ENCODE measurements at places on chromosomes 16 and 17.

DNA sequence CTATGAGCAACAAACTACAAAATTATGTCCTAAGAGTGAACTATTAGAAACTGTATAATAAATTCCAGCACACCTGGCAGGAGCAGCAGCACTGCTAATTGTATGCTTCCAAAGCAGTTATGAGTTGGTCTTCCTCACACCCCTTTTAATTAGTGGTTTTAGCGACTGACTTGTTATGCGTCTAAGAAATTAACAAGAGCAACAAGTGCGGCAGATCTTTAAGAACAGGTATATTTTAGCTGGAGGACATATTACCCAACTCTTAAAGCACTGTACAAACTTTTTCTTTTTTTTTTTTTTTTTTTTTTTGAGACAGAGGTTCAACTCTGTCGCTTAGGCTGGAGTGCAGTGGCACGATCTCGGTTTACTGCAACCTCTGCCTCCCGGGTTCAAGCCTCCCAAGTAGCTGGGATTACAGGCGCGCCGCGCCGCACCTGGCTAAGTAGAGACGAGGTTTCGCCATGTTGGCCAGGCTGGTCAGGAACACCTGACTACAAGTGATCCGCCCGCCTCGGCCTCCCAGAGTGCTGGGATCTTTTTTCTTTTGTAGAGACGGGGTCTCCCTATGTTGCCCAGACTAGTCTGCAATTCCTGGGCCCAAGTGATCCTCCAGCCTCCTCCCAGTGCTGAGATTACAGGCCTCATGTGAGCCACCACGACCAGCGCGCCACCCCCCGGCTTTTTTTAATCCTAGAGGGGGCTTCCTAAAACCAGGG is 1.6 kb upstream of the FBXL20 start:
- peak; percentile 55 for DNase-seq

DNA sequence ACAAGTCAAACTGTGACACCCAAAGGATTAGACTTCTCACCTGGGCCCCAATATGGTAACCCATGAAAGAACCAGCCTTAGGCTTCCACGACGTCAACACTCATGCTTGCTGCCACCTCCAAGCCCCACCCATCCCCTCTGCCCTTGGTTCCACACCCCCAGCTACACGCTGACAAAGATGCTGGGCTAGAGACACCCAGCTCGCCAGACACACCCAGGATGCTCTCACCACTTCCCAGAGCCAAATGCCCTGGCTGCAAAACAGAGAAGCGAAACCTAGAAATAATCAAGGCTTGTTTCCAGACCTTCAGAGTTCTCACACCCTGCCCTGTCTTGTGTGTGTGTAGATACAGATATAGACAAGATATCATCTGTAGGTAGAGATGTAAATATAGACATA is 26.0 kb upstream of the ADCY9 start:
- no peak for DNase-seq

DNA sequence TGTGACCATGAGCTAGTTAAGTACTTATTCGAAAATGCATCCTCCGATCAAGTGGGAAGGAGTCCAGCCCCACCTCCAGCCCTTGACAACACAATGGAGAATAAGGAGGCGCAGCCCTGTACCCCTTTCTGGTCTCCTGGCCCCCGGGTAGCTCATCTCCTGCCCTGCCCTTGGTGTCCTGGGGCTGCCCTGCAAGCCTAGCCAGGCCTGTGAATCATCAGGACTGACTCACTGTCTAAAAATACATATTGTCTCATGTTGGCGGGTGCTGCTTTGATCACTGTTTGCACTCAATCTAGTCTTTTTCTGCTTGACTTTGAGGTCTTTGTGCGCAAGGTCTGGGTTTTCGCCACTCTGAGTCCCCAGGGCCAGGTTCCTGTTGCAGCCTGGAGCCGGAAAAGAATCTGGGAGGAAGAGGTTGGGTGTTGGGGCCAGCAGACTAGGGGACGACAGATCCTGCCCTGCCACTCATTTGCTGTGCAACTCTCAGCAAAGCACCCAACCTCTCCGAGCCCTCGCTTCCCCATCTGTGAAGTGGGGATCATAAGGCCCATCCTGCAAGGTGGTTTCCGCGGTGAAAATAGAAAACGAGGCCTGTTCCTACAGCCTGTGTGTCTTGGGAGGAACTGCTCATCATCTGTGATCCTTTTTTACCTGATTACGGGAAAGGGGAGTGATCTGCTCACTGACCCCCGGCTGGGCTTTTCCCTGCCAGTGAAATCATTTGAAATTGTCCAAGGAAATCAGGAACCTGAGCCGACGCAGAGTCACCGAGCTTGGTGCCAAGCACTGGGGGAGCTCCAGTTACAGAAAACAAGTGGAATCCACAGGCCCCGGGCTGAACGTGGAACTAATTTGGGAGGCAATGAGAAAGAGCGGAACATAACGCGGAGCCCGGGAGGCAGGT is 230.4 kb downstream of the PARN start:
- no peak for DNase-seq

GRCh38 chr16:2755158-2755557 is 2.7 kb downstream of the SRRM2 start:
- no peak for DNase-seq

- DNase-seq = no peak
Measured at GRCh38 chr16:23679274-23679985, 741 bp downstream of the PLK1 start.

DNA sequence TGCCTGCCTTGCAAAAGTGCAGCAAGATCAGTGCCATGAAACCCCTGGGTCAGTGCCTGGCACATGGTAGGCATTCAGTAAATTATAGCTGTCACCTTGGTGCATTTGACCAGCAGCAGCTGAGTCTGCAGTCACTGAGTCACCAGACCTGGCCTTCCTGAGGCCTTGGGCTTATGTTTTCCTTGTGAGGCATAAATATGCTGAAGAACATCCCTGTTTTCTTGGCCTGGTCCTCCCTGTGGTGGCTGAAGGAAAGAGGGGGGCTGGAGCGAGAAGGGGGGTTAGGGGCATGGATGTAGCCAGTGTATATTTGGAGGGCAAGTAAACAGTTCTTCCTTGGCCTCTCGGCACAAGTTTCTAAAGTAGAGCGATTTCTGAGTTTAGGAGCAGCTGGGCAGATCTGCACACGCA is 26.5 kb downstream of the EPN2 start:
- no peak for DNase-seq

DNA sequence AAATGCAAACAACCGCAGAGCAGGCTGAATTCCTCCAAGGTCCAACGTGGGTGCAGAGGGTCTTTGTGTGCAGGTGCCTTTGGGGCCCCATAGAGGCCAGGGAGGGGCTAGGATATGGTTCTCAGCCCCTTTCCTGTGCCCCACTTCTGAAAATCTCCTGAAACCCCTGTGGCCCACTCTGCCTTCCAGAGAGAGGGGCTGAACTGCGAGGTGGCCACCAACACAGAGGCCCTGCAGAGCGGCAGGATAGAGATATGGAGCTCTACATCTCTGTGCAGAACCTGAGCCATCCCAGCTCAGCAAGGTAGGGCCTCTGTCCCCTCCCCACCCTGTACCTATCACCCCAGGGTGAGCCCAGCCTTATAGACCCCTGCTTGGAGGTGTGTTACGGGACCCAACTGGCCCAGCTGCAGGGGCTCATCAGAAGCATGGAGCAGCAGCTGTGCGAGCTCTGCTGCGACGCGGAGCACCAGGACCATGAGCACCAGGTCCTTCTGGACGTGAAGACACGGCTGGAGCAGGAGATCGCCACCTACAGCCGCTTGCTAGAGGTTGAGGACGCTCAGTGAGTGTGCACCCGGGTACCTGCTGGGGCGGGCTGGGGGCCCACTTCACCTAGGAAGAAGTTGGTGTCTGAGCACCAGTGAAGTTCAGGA is 5.5 kb downstream of the USP6 start:
- peak; percentile 49 for DNase-seq

DNA sequence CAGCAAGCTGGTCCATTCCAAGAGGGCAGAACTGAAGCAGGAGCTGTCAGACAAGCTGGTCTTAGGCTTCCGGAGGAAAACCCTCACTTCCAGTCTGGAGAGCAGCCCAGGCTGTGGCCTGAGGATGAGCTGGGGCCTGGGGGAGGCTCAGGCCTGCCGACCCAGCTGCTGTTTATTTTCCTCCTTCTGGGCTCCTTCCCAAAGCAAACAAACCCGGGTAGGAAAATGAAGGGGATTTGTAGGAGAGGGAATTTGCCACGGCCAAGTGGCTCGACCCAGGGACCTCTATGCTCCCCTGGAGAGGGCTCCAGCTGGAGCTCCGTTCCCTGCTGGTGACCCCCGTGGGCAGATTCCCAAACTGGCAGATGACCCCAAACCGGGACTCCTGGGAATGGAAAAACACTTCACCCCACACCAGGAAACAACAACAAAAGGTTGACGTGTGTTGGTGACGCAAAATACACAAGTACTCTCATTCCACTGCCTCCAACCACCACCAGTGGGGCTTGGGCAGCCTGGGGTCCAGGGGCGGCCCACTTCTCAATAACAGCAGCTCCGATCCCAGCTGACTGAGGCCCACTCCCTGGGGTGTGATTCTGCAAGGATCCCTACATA is 8.8 kb downstream of the JUP start:
- no peak for DNase-seq

DNA sequence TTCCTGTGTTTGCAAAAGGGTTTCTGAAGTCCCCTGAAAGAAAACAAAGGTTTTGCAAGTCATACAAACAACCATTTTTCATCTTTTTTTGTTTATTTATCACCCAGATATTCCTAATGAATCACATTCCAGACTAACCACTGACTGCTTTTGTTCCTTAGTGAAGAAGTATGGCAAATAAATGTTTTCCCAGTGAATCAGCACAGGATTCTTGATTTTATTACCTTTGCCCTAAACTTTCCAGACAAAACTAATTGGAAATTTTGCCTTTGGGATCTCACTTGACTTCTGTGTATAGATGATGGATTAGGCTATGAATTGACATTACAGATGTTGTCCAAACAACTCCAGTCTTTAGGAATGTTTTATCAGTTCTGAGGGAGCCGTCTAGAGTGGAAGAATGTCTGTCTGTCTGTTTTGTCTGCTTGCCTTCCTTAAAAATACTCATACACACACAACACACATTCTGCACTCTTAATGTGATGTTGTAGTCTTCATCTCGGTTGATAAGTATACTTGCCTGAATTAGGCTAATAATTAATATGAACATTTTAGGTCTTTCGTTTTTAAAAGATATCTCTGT is 48.9 kb downstream of the VMP1 start:
- no peak for DNase-seq

DNA sequence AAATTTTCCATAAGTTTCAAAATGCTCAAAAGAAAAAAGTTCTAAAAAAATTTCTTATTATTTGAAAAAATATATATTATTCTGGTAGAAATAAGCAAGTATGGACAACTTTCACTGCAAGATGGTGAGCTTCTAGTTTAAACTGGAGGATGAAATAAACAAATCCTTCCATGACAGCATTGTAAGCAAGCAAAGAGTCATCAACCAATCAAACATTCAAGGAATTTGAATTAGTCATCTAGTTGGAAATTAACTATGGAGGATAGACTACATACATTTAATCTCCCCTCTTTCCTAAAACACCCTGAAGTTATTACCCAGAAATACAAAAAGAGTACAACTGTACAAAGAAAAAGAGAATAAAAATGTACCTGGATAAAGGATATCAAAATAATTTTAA is 51.0 kb upstream of the IRX5 start:
- no peak for DNase-seq

DNA sequence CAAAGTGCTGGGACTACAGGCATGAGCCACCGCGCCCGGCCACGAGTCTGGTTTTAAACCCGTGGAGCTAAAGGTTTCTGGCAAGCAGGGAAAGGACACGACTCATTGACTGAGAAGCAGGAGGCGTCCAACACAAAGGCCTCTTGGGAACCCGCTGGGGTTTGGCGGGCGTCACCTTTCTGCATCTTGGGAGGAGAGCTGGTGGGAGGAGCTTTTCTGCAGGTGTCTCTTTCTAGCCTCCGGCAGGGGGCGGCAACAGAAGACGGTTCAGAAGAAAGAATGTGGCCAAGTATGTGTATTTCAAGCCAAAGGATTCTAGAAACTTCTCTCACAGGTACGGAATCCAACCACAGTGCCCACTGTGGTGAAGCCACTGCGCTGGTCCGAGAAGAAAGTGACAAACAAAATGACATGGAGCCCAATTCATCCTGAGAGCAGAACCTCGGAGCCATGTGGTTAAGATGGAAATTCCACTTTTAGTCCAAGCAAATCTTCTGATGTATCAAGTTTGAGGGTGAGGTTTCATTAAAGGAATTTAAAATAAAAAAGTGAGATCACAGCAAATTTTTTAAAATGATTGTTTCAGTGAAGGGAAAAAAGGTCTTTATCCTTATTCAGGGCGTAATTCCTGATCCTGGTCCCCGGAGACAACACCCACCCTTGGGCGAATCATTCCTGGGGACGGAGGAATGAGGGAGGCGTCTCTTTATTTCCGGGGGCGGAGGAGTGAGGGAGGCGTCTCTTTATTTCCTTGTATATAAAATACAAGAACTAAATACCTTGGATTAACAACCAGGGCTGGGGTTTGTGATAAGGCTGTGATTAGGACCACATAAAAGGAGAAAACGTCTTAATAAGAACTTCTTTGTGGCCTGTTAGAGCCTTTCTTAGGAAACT is 97.6 kb downstream of the MRM3 start:
- peak; percentile 70 for DNase-seq

DNA sequence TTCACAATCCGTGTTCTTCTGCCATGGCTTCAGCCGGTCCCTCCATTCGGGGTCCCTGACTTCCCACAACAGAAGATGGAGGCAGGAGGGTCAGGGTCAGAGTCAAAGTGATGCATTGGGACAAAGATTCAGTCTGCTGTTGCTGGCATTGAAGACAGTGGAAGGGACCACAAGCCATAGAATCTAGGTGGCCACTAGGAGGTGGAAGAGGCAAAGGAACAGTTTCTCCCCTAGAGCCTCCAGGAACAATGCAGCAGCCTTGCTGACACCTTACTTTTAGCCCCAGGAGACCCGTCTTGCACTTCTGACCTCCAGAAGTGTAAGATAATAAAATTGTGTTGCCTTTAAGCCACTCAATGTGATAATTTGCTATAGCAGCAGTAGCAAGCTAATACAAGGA is 55.9 kb downstream of the MFSD11 start:
- no peak for DNase-seq

DNA sequence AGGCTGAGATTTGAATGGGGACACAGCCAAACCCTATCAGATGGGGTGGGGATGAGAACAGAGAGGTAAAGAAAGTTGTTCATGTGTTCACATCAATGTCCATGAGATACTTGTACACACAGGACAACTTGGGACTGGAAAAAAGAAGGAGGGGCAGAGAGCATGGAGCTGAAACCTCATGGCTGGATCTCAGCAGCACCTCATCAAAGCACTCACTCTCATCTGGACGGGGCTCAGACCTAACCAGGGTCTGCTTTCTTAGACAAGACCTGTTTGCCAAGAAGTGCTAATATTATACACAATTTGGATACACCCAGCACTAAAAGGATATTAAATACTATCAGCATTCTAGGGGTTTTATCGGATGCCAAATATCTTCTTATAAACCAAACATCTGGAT is 399.8 kb downstream of the SLC39A11 start:
- no peak for DNase-seq

- DNase-seq = no peak
Measured at GRCh38 chr16:74732707-74733350, 32.2 kb upstream of the MLKL start.

- no peak for DNase-seq
Measured at GRCh38 chr17:41588126-41588810, 1.6 kb upstream of the KRT14 start.

- no peak for DNase-seq
Measured at GRCh38 chr16:88613-89012, 10.6 kb downstream of the MPG start.

Measured in activated CD8-positive, alpha-beta memory T cell treated with anti-CD3 and anti-CD28 coated beads for 24 hours (primary cell).